Renal pelvis (tissue), 12 donors: ENCODE measurements at places on chromosomes 5 and 9. TPM values are rescaled to one million over a fixed set of nuclear protein-coding genes. Genes with fewer than 3 reads are reported as not detected.

GNA14 gene
- polyA plus RNA-seq, result 12.4 TPM

DNA sequence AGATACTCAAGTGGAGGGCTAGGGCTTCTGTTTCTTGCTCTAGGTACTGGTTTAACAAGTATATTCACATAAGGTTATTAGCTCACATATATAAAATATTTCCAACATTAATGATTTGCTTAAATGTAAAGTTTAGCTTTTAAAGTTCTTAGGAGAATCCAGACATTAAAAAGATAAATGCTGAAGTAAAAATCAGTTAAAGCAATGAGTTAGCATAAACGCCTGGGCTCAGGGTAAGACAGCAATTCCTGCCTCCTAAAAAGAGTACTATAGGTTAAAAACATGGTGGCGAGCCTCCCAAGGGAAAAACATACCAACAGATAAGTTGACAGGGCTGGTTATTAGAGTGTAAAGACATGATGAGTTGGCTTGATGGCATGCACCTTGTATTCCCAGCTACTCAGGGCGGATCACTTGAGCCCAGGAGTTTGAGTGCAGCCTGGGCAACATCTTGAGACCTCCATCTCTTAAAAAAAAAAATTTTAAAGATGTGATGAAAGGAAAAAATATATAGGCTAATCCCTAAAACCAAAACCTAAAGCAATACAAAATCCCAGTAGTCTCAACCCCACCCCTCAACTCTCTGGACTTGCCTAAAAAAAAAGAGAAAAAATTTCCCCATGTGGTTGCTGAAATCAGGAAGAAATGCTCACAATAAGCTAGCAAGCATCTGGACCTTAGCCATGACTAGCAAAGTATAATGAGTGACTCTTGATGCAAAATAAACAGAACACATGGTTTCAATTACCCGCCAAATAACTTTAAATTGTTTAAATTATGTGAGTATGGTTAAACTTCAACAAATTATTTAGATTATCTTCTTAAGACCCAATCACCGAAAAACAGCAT is 3.6 kb downstream of the GOLPH3 start:
- no peak for DNase-seq

- peak; percentile 81 for DNase-seq
These were observed 11.0 kb downstream of the NCS1 start for GRCh38 chr9:130183133-130183762.

DNA sequence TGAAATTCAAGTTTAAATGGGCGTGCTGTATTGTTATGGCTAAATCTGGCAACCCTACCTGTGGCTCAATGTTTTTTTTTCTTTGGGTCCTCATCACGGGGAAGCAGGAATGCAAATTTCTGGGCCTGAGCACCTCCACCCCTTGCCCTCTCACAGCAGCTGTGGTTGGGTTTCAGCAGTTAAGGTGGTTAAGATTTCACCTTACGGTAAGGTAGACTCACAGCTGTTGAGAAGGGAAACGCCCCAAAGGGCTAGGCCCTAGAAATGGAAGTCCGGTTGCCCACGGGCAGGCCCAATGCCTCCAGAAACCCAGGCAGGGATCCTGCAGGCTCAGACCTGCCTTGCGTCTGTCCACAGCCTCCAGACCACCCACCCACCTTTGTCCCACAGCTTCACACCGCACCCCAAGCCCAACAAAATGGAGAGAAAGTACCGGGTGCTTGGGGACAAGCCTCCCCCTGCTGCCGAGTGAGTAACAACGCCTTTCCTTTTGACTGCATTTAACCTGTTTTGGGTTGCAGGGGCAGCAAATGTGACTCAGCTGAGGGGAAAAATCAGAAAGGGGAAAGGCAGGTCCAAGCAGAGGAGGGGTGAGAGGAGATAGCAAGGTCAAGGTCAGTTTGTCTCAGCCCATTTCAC is 48.1 kb upstream of the TDRD7 start:
- no peak for DNase-seq

- DNase-seq, result no peak
These were observed 23.5 kb downstream of the KLF9 start for GRCh38 chr9:70390933-70391341.

GRCh38 chr9:72675586-72675985 is 154.2 kb downstream of the TMC1 start:
- DNase-seq, result no peak

GRCh38 chr5:171849585-171850323 is 64.1 kb downstream of the SMIM23 start:
- no peak for DNase-seq

MELK gene
- polyA plus RNA-seq, result 20.2 TPM

GRCh38 chr9:137672907-137673791 is 54.3 kb downstream of the EHMT1 start:
- peak; percentile 45 for DNase-seq

INPP5E gene
- 18.5 TPM for polyA plus RNA-seq

ARHGAP26 gene
- polyA plus RNA-seq, result 14.5 TPM

LRRC70 gene
- polyA plus RNA-seq, result 5.7 TPM

DNA sequence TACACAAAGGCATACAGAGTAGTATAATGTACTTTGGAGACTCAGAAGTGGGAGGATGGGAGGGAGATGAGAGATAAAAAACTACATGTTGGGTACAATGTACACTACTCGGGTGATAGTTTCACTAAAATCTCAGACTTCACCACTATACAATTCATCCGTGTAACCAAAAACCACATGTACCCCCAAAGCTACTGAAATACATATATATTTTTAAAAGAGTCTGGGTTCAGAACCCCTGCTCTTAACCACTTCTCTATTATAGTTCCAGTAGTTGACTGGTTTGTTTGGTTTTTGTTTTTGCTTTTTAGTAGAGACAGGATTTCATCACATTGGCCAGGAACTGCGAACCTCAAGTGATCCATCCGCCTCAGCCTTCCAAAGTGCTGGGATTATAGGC is 22.6 kb downstream of the SGTB start:
- DNase-seq, result no peak

GRCh38 chr9:136631038-136632000 is 31.4 kb upstream of the EGFL7 start:
- DNase-seq, result peak; percentile 75

MLANA gene
- 1.6 TPM for polyA plus RNA-seq

GRCh38 chr5:180526269-180526668 is 32.1 kb downstream of the CNOT6 start:
- DNase-seq, result peak; percentile 31

DNA sequence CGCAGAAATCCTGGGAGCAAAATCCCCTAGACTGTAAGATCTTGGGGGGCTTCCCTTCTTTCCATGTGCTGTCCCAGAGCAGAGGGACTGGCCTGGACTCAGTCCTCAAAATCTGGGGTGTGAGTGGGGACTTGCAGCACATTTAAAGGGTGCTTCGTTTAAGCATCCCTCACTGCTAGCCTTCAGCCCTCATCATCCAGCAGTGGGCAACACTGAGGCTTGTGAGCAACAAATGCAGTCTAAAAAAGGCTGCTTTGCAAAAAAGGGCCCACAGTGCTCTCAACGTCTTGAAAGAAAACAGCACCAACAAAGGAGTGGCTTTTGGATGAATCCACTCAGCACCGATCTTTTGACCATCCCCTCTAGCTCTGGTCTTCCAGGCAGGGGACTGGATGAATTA is 128.3 kb upstream of the TBC1D2 start:
- no peak for DNase-seq

DNA sequence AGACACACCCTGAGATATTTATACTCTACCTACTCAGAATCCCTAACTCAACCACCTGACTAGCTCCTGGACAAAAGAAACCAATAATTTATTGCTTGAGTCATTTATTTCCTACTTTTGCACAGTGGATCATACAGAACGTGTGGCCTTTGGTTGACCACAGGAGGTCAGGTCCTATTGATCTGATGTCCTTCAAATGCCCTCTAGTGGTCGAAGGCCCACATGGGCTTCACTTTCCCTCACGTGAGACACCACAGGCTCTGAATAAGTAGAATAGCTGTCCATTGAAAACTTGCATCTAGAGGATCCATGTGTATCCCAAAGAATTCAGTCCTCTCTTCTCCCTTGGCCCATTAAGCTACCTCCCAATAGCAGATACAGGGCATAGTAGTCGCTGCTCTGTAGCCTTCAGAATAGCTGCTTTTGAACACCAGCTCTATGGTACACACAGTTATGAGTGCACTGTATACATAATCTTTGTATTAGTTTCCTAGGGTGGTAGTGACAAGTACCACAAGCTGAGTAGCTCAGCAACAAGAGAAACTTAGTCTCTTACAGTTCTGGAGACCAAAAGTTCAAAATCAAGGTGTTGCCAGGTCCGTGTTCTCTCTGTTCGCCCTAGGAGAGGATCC is 177.6 kb upstream of the SMARCA2 start:
- DNase-seq, result peak; percentile 33

- DNase-seq, result no peak
These were observed 277.7 kb upstream of the PTGER4 start for GRCh38 chr5:40402007-40402364.

GRCh38 chr5:88826646-88827585 is 56.1 kb downstream of the MEF2C start:
- DNase-seq, result peak; percentile 35

PCDHGC3 gene
- polyA plus RNA-seq, result 131 TPM
